NCI-H774 (cell line): ENCODE measurements at places on chromosomes 3 and 15.

DNA sequence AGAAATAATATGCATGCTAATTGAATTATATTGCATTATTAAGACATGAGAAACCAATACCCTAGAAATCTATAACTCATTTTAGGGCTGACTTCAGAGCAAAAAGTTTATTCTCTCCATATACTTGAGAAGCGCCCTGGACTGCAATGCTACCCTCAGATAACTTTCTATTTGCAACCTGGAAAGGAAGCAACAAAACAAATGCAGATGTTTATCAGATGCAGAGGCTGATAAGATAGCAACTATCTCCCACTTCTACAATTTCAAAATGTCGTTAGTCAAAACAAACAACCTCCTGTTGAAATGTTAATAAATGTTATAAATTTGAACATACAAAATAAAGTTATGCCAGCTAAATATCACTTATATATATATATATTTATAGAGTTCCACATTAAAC, 34.8 kb downstream of the HES1 start:
- no peak for DNase-seq

- DNase-seq, result no peak
Measured at GRCh38 chr3:13879946-13880810, at the start of gene WNT7A. WNT7A (minus strand) TSS chr3:13880071; CDS start chr3:13879816, 255 bp downstream.

GRCh38 chr3:136631424-136631823, 120.8 kb downstream of the STAG1 start:
- no peak for DNase-seq

- DNase-seq, result no peak
Measured at GRCh38 chr3:128503164-128503651, 10.2 kb upstream of the GATA2 start.

DNA sequence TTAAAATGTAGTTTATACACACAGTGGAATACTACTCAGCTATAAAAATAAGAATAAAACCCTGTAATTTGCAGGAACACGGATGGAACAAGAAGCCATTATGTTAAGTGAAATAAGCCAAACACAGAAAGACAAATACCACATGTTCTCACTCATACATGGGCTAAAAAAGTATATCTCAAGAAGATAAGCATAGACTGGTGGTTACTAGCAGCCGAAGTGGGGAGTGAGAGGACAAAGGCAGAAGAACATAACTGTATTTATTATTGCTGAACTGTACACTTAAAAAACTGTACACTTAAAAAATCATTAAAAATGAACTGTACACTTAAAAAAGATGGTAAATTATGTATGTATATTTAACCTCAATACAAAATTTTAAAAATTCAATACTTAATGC, 11.0 kb downstream of the UBE3A start:
- no peak for DNase-seq

GRCh38 chr3:32450426-32450825, 52.2 kb downstream of the CMTM6 start:
- DNase-seq, result no peak

DNA sequence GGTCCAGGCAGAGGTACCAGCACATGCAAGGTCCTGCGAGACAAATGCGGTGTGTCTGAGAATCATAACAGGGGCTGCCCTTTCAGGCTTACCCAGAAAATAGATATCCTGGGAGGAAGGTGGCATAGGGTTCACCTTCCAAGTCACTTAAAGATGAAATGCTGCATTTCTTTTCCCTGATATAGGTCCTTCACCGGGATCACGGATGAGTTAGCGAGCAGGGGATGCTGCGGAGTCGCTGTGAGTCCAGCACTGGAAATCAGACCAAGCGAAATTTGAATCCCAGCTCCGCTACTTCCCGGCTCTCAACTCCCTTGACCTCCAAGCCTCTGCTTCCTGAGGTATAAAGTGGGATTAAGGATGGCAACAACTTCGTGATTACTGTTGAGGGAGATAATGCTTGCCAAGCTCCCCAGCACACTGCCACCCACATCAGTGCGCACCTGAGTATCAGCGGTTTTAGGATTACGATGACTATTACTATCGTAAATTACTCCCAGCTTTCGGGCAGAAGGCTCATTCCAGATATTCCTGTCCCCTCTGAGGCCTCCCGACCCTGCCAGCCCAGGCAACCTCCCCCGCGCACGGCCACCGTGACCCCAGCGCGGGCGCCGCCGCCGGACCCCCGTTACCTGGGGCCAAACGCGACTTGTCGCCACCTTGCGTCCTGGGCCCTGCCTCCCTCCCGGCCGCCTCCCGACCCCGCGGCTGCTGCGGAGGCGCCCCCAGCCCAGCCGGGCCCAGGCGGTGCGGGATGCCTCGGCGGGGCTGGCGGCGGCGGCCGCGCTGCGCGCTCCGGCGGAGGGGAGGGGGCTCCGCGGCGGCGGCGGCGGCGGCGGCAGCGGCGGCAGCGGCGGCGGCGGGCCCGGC, 589 bp upstream of the GPR27 start:
- no peak for DNase-seq

DNA sequence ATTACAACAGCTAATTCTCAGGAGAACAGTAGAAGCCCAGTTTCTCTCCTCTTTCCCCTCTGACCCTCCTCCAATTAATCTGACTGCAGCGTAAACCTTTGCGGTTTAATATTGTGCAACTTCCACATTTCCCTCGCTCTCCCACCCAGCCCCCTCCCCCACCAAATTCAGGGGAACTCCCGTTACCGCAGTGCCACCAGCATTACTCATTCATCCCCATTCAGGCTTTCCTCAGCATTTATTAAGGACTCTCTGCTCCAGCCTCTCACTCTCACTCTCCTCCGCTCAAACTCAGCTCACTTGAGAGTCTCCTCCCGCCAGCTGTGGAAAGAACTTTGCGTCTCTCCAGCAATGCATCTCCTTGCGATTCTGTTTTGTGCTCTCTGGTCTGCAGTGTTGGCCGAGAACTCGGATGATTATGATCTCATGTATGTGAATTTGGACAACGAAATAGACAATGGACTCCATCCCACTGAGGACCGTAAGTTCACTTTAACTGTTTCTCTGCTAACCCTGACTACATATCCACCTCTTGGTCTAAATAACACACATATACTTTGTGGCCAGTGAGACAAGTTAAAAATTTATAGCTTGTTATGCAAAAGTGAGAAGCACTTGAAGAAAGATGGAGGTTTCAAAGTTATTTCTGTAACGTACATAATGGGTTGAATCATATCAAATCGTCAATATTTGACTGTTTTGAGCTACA, at the start of gene PTX3:
Gene PTX3, plus strand, starts transcription at position 268 of the 709 bp plus-strand sequence. Its CDS starts 84 bp downstream, at position 352.
- no peak for DNase-seq

DNA sequence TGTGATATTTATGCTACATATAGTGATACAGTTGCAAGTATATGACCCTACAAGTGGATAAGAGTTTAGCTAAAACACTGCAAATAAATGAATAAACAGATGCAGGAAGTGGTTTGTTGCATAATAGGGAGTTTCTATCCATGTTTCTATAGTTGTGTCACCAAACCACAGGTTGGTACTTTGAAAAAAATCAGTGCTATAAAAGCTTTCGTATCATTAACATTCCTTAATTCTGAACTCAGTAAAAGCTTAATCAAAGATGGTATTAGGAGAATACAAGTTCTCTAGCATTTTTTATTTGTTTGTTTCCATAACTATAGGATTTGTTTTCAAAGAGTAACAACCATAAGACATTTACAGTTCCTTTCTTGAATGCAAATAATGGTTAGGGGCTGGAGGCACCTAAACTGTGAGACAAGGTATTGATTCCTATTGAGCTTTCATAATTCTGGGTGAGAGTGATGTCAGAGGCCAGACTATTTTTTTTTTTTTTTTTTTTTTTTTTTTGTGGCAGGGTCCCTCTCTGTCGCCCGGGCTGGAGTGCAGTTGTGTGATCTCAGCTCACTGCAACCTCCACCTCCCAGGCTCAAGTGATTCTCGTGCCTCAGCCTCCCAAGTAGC, 29.6 kb downstream of the CPOX start:
- DNase-seq, result no peak

DNA sequence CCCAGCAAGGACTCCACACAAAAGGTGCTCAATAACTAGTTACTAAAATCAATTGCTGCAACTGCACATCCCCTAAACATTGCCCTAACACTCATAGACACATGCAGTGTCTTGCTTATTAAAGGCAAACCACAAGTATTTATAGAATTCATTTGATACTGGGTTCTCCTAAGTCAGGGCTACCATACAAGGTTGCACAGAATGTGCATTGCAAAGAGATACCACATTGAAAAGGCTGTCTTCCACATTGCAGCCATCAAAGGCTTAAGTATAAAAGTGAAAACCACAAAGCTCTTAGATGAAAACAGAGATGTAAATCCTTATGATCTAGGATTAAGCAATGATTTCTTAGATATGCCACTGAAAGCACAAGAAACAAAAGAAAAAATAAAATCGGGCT, 33.6 kb upstream of the TOPAZ1 start:
- DNase-seq, result no peak

DNA sequence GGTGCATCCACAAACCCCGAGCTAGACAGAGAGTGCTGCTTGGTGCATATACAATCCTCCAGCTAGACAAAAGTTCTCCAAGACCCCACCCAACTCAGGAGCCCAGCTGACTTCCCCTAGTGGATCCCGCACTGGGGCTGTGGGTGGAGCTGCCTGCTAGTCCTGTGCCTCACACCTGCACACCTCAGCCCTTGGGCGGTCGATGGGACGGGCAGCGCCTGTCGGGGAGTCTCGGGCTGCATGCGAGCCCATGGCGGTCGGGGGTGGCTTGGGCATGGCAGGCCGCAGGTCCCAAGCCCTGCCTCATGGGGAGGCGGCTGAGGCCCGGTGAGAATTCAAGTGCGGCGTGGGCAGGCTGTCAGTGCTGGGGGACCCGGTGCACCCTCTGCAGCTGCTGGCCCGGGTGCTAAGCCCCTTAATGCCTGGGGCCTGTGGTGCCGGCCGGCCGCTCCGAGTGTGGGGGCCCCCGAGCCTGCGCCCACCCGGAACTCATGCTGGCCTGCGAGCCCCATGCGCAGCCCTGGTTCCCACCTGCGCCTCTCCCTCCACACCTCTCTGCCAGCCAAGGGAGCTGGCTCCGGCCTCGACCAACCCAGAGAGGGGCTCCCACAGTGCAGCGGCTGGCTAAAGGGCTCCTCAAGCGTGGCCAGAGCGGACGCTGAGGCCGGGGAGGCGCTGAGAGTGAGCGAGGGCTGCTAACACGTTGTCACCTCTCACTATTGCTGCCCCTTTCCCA, 31.0 kb downstream of the ZNF589 start:
- no peak for DNase-seq

GRCh38 chr15:31077941-31078340, 23.6 kb downstream of the TRPM1 start:
- no peak for DNase-seq

- no peak for DNase-seq
Measured at GRCh38 chr3:143273975-143274690, 154.6 kb downstream of the CHST2 start.

GRCh38 chr15:33064878-33065277, 129.6 kb downstream of the FMN1 start:
- no peak for DNase-seq

GRCh38 chr15:68376447-68377060, 55.4 kb downstream of the ITGA11 start:
- no peak for DNase-seq

DNA sequence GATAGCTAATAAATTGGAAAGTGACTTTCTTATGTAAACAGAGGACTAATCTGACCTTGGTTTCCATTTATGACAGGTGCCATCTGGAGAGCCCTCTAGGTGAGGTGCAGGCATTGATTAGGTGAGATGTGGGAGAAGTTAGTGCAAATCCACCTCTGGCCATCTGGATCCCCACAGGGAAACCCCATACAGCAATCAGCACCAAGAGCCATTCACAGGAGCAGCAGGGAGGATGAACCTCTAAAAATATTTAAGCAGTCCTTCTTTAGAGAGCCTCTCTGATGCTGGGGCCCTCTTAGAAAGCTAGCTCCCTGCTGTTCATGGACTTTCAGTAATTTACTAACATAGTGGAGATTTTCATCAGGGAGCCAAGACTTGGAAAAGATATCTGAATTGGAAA, 69.3 kb downstream of the CLSTN2 start:
- no peak for DNase-seq

DNA sequence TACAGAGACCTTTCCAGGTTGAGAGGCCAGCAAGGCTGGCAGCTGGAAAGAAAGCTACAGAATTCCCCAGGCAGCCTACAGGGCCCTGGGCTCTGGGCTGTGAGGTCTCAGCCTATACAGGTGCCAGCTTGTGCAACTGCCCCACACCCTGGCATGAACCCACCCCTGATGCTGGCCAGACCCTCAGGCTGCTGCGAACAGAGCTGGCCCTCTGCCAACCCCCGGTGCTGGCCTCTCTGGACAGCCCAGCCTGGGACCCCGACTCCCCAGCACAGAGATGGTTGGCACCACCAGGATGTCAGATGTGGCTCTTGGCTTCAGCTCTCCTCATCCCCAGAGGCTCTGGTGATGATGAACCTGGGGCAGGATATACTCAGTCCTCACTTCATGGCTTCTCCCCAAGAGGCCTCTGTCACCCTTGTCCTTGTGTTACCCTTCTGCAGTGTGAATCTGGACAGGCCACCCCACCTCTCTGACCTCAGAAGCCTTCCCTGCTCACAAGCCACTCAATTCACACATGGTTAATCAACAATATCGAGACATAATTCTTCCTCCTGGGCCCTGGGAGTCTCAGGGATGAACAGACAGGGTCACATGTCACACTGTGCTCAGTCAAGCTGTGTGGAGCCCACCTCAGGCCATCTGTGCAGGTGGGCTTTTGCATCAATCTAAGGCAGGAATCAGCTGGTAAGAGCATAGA, 11.0 kb upstream of the BFSP2 start:
- no peak for DNase-seq
